ENCODE measurements at places on chromosomes 12 and 14.

- no peak for DNase-seq
Observed at GRCh38 chr12:80567401-80567800, 123.4 kb downstream of the PTPRQ start.

DNA sequence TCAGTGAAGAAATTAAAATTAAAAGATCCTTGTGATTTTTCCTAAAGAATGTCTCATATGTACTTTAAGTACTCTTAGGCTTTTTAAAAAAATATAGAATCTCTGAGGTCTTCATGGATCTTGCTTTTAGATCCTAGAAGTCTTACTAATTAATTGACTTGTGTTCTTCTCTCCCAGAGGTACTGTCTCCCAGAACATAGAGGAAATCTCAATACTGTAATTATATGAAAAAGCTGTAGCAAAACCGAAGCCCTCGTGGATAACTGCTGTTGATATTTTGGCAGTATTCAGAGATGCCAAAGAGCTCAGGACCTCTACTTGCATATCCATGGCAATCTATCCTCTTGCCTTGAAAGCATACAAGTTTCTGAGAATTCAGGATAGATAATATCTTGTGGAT is at the start of gene OR9K2:
TSS of gene OR9K2 (plus strand) at position 301 of the 400 bp plus-strand sequence. CDS start 3,429 bp downstream, outside the sequence.
- DNase-seq, result no peak

GRCh38 chr14:99643343-99643742 is 1.6 kb upstream of the HHIPL1 start:
- no peak for DNase-seq

DNA sequence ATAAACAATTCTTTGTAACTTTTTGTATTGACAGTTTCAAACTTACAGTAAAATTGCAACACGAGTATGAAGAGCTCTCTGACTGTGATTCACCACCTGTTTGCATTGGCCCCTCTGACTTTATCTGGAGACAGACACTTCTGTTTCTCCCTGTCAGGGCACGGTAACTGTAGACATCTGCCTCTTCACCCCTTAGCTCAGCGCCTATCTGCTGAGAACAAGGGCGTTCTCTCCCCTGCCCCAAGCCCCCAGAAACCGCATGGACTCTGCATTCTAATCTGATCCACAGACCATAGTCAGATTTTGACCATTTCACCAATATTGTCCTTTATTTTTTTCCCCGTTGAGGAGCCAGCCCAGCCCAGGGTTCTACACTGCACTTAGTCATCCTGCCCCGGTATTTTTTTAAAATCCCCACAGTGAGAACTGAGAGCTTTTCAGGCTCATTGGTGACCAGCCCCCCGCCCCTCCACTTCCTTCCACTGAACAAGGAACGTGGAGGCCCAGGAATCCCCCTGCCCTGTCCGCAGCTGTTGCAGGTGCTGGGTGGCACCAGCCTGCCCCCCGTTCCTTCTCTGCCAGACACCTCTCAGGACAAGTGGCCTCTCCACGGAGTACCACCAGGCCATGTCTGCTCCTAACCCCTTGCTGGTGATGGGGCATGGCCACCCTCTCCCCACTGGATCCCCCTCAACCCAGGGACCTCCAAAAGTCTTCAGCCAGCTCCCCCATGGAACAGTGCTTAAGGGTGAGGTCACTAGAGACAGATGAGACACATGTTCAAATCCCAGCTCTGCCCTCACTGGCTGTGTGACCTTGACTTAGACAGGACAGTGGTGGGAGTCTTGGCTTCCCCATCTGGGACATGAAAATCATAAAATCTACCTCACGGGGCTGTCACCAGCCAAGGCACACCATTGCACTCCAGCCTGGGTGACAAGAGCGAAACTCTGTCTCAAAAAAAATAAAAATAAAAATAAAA is 11.2 kb downstream of the RHOF start:
- DNase-seq, result no peak

DNA sequence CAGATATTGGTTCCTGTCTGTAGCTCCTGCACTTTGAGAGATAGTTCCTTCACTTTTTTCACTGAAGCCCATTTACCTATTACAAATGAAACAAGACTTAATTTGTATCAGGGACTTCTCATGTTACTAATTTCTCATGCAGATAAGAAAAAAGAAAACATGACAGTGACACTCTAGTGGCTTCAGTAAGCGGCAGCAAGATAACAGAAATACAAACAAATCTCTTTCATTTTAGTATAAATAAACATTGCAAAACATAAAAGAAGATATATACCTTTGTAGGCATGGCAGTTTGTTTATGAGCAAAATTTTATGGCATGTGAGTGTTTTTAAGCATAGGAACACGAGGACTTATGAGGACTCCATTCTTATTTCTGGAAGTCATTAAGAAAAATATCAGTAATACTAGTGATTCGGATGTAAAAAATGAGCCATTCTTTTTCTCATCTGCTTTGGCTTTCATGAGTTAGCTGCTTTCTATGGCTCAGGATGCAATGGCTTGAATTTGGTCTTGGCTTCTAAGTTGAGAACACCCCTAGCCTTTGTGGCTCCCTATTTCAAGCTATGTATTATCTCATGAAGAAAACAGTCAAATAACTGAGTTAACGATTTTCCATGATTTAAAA is 310.1 kb upstream of the RGS6 start:
- DNase-seq, result no peak

DNA sequence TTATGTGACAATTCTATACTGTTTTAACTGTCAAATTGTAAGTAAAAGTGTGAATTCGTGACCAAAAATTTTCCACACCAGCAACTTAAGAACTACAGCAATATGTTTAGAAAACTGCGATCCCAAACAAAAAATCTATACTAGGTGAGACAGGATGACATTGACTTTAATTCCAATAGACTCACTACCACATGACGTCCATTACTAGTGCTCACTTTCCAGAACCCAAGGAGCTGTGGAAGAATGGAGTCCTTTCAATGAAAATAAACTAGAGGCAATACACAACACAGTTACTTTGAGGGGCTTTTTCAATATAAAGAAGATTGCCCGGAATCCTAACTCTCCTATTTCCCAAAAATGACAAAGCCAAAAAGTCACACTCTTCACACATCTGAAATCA is 1.4 kb downstream of the EPS8 start:
- no peak for DNase-seq

DNA sequence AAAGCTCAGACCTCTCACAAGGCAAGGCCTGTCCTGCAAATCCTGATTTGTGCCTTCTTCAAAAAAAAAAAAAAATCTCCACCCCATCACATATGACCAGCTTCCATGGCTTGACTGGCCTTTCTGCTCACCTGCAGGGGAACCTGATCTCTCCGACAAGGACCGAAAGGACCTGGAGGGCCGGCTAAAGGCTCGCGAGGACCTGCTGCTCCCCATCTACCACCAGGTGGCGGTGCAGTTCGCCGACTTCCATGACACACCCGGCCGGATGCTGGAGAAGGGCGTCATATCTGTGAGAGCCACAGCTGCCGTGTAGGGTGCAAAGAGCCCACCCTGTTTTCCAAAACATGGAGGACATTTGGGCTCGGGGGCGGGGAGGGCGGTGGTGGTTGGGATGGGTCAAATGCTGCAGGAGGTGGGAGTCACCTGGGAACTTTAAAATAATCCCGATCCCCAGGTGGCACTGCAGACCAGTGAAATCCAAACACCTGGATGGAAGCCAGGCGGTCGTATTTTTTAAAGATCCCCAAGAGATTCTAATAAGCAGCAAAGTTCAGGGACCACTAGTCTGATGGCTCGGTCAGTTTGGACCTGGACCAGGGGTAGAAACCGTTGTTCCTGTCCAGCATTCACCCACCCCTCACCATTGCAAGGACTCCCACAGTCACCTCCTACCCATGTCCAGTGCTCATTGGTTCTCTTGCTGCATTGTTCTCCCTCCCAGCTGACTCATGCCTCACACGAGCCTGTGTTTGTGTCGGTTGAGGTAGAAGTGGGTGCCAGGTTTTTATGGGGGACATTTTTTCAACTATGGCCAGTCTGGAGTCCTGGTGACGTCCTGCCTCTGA is 44.8 kb downstream of the FOXN4 start:
- DNase-seq, result no peak

DNA sequence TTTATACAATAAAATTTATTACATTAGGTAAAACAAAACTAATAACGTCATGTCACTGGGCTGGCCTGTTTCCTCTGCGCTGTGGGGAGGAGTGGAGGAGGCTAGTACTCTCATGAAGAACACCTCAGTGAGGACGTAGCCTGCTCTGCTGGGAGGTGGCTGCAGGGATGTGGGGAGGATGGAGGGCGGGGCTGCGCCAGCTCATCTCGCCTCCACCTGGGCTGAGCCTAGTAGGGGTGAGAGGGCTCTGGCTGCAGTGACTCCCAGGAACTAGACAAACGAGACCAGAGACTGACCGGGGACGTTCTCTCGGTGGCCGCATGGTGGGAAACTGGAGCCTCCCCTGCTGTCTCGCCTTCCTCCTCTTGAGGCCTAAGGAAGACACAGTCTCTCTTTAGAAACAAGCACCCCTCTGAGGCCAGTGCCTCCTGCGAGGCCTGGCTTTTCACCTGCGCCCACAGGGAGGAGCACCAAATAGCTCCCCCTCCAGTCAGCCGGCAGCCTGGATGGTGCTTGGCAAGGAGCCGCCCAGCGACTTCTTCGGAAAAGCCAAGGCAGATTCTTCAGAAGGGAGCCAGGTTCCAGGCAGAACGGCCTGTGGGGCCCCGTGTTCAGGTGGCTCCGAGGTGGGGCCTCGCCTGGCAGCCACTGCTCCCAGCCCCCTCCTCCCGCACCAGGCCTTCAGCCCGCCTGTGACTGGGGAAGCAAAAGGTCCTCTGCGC is 62.4 kb downstream of the PLEKHG3 start:
- DNase-seq, result no peak

- no peak for DNase-seq
Observed at GRCh38 chr14:69325646-69326265, 65.8 kb downstream of the GALNT16 start.

DNA sequence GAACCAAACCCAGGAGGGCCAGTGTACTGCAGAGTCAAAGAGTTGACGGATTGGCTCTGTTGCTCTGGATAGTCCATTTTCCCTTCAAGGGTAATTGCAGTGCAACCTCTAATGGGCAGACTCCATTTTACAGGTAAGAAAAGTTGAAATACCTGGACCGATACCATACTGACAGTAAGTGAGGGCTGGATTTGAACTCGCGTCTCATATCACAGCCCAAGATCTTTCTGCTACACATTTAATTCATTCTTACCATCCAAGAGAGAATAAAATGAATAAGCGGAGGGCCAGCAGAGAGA is 356 bp upstream of the ZC3H14 start:
- no peak for DNase-seq

DNA sequence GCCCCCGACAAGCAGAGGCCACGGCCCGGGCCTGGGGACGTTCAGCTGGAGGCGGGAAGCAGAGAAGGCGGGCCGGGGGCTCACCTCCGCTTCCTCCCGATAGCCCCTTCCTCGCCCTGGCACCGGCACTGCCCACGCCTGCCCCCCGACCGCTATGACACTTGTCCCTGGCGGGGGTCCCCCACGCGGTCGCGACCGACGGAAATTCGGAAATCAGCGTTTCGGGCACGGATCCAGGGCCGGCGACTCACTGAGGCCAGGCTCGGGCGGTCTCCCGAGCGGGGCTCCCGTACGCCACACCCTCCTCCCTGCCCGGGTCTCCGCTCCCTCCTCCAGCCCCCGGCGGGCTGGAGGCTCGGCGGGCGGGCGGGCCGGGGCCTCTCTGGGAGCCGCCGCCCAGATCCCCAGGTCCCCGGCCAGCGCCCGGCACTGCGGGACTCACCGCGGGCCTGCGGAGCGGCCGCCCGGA is 581 bp downstream of the PITPNM2 start:
- DNase-seq, result no peak

GRCh38 chr14:95713596-95714371 is at the start of gene TCL1A:
TSS of gene TCL1A (minus strand) at chr14:95714125. CDS start at chr14:95714066, 59 bp downstream.
- DNase-seq, result no peak

Measured in cortex of kidney (tissue), 1 donor.